ENCODE measurements at places on chromosomes 7 and 10.
A peak's percentile ranks its signal among the peaks of the same experiment; 100 is the strongest.

- H3K27me3 ChIP-seq, result no peaks in the 10 kb centered on the region
- no peak overlapping the region for H3K4me3 ChIP-seq
- H3K36me3 ChIP-seq, result peaks cover 3% of the 10 kb centered on the region
- no peak for DNase-seq
- no peaks in the 10 kb centered on the region for H3K4me1 ChIP-seq
Measured at GRCh38 chr10:131777162-131777561, 123.6 kb upstream of the PPP2R2D start.

DNA sequence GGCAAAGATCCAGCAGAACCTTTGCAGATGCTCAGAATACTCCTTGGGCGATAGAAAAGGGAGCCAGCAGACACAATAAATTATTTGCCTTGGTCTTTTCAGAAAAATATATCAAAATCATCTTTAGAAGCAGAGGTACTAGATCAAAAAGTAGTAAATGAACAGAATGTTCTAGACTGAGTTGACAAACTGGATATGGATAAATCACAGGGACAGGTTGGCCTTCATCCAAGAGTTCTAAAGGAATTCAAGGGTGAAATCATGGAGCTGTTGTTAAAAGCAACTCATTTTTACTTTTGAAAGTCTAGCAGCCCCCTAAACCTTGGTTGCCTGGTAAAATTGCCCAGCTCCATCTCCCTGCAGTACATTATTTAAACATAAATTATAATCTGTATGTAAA, 99.1 kb downstream of the PLCE1 start:
- H3K36me3 ChIP-seq, result no peaks in the 10 kb centered on the region
- no peak overlapping the region for H3K27ac ChIP-seq
- peaks cover 6% of the 10 kb centered on the region for H3K27me3 ChIP-seq
- H3K4me1 ChIP-seq, result no peaks in the 10 kb centered on the region
- H3K4me3 ChIP-seq, result no peak overlapping the region

GRCh38 chr7:155293721-155294510, 3.8 kb upstream of the INSIG1 start:
- no peak for DNase-seq
- peaks cover 39% of the 10 kb centered on the region for H3K4me1 ChIP-seq
- H3K4me3 ChIP-seq, result no peak overlapping the region
- no peak overlapping the region for H3K27ac ChIP-seq

- H3K4me1 ChIP-seq, result peaks cover under 1% of the 10 kb centered on the region
- no peak overlapping the region for H3K27ac ChIP-seq
- no peak for DNase-seq
- H3K36me3 ChIP-seq, result no peaks in the 10 kb centered on the region
Measured at GRCh38 chr7:120164-120991, 72.0 kb upstream of the FAM20C start.

GRCh38 chr7:98038321-98038720, 48.3 kb upstream of the OCM2 start:
- H3K4me3 ChIP-seq, result no peak overlapping the region
- H3K36me3 ChIP-seq, result no peaks in the 10 kb centered on the region
- peaks cover 2% of the 10 kb centered on the region for H3K27me3 ChIP-seq
- no peaks in the 10 kb centered on the region for H3K4me1 ChIP-seq

DNA sequence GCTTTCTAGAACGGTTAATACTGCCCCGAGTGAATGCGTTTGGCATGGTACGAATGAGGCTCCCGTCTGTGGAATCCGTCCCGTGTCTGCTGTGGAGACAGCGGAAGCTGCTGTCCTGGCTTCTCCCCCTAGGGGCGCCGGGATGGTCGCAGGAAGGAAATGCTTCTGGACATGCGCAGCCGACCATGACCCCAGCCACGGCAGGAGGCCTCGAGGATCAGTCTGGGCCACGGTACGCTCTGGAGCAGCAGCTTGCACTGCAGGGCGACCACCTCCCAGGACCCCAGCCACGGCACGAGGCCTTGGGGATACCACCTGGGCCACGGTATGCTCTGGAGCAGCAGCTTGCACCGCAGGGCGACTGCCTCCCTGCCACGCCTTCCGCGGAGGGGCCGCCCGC, 107.9 kb downstream of the CYTH3 start:
- H3K27me3 ChIP-seq, result no peaks in the 10 kb centered on the region
- no peak overlapping the region for H3K27ac ChIP-seq
- no peak overlapping the region for H3K4me3 ChIP-seq
- H3K36me3 ChIP-seq, result peaks cover 12% of the 10 kb centered on the region

- peak overlapping the region; percentile 42 for H3K27ac ChIP-seq
- H3K27me3 ChIP-seq, result no peaks in the 10 kb centered on the region
- no peak for DNase-seq
Measured at GRCh38 chr7:141593134-141593533, 41.9 kb downstream of the AGK start.

- no peak overlapping the region for H3K27ac ChIP-seq
- no peak overlapping the region for H3K4me3 ChIP-seq
- no peaks in the 10 kb centered on the region for H3K4me1 ChIP-seq
- H3K27me3 ChIP-seq, result no peaks in the 10 kb centered on the region
- no peak for DNase-seq
Measured at GRCh38 chr7:152568972-152569371, 107.0 kb downstream of the XRCC2 start.

DNA sequence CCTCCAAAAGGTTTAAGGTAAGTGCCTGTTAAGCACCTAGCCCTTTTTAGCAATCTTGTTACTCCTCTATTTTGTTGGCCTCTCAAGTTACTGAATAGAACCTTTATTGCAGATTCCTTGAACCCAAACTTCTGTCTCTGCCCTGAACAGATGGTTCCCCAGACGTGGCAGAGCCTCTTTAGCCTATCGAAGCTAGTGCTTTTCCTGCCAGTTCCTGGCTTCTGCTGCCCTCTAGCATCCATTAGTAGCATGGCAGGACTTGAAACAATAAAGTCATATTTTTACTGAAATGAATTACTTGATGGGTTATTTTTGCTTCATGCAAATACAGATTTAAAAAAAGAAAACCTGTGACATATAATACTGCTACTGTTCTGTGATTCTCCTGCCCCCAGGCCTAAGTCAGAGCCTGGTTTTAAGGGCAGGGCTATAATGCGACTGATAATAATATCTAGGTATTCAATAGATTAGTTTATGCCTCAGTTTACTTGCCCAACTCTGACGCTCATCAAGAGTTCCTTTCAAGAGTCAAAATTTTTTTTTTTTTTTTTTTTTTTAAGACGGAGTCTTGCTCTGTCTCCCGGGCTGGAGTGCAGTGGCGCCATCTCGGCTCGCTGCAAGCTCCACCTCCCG, 84.3 kb upstream of the PHF14 start:
- H3K4me1 ChIP-seq, result peaks cover 7% of the 10 kb centered on the region
- peak; percentile 77 for DNase-seq
- no peaks in the 10 kb centered on the region for H3K36me3 ChIP-seq

GRCh38 chr7:84200859-84201258, 6.3 kb upstream of the SEMA3A start:
- no peak overlapping the region for H3K4me3 ChIP-seq
- H3K4me1 ChIP-seq, result peaks cover 6% of the 10 kb centered on the region
- no peaks in the 10 kb centered on the region for H3K36me3 ChIP-seq

DNA sequence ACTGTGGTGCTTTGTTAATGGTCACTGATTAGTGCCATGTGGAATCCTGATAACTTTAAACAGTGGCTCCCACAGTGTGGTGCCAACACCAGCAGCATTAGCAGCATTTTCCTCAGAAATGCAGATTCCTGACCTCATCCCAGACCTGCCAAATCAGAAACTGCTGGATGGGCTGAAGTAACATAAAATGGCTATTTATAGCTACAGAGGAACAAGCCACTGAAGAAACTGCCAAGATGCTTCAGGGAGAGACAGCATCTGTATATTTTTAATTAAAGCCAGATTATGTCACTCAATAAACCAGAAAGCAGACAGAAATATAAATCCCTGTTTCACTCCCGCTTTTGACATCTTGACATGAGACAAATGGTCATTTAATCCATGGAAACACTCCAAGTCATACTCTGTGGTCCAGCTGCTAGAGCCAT, 178.5 kb downstream of the AMPH start:
- H3K4me1 ChIP-seq, result no peaks in the 10 kb centered on the region
- H3K27ac ChIP-seq, result no peak overlapping the region
- no peak overlapping the region for H3K4me3 ChIP-seq

- no peaks in the 10 kb centered on the region for H3K36me3 ChIP-seq
- no peak overlapping the region for H3K4me3 ChIP-seq
- H3K4me1 ChIP-seq, result no peaks in the 10 kb centered on the region
- peaks cover 5% of the 10 kb centered on the region for H3K27me3 ChIP-seq
Measured at GRCh38 chr10:118607768-118608354, 12.4 kb upstream of the PRLHR start.

GRCh38 chr10:102133373-102134195, 744 bp downstream of the PPRC1 start:
- peak; percentile 86 for DNase-seq
- peaks cover 33% of the 10 kb centered on the region for H3K4me1 ChIP-seq
- H3K27ac ChIP-seq, result peak overlapping the region; percentile 100
- no peaks in the 10 kb centered on the region for H3K27me3 ChIP-seq
- peaks cover 39% of the 10 kb centered on the region for H3K36me3 ChIP-seq
- peak overlapping the region; percentile 97 for H3K4me3 ChIP-seq

- H3K4me1 ChIP-seq, result peaks cover 2% of the 10 kb centered on the region
- DNase-seq, result peak; percentile 89
- H3K4me3 ChIP-seq, result no peak overlapping the region
- H3K36me3 ChIP-seq, result no peaks in the 10 kb centered on the region
Measured at GRCh38 chr10:109978481-109978880, 29.3 kb upstream of the ADD3 start.

GRCh38 chr7:149761307-149761706, 12.1 kb downstream of the ZNF467 start:
- H3K27ac ChIP-seq, result no peak overlapping the region
- no peaks in the 10 kb centered on the region for H3K4me1 ChIP-seq
- H3K36me3 ChIP-seq, result no peaks in the 10 kb centered on the region
- H3K27me3 ChIP-seq, result no peaks in the 10 kb centered on the region
- no peak for DNase-seq

DNA sequence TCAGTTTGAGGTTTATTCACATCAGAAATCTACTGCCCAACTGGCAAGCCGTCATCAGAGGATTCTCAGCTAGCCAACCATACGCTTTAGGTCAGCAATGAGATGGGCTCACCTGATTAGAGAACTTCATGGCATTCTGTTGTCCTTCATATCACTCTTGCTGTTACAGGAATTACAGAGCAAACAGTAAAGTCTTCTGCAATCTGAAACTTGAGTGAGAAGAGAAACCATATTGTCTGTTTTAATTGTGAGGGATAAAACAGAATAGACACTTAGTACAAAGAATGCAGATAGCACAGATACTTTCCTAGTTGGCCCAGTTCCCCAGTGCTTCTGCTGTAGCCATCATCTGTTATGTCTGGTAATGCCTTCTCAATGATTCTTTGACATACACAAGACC, 366.6 kb downstream of the EXOC4 start:
- no peaks in the 10 kb centered on the region for H3K27me3 ChIP-seq
- H3K4me1 ChIP-seq, result no peaks in the 10 kb centered on the region
- no peaks in the 10 kb centered on the region for H3K36me3 ChIP-seq
- H3K4me3 ChIP-seq, result no peak overlapping the region
- no peak overlapping the region for H3K27ac ChIP-seq
- no peak for DNase-seq

DNA sequence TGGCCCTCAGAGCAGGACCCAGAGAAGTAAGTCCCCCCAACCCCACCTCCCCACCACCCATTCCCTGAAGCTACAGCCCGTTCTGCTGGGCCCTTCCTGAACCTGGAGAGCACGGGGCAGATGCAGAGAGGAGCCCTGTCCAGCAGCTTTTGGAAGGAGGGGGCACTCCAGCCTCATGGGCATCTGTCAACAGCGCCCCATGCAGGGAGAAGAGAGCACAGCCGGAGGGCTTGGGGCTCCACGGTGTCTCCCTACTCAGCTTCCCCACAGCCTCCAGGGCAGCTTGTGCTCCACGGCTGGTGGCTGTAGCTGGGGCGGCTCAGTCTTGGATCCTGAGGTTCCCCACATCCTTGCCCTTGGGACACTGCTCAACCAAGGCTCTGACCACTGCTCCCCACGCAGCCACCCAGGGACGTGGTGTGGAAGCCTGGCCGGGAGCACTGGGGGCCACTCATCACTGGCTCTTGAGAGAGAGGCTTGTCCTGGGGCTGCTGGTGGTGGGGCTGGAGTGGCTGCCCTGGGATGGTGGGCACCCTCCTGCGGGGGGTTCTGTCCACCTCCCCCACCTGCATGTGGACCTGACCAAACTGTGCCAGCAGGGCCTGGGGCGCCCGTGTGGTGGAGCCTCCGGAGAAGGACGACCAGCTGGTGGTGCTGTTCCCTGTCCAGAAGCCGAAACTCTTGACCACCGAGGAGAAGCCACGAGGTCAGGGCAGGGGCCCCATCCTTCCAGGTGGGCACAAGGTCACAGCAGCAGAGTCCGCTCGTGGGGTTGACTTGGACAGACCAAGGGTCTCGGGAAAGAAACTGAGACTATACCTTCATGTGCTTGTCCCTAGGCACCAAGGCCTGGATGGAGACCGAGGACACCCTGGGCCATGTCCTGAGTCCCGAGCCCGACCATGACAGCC, 4.5 kb downstream of the PRAP1 start:
- peaks cover 3% of the 10 kb centered on the region for H3K36me3 ChIP-seq
- no peaks in the 10 kb centered on the region for H3K27me3 ChIP-seq
- no peak for DNase-seq
- H3K4me1 ChIP-seq, result no peaks in the 10 kb centered on the region
- no peak overlapping the region for H3K4me3 ChIP-seq
- no peak overlapping the region for H3K27ac ChIP-seq

GRCh38 chr10:31515819-31516402, 196.9 kb downstream of the ZEB1 start:
- H3K4me3 ChIP-seq, result no peak overlapping the region
- peaks cover 40% of the 10 kb centered on the region for H3K36me3 ChIP-seq
- peaks cover 3% of the 10 kb centered on the region for H3K4me1 ChIP-seq
- no peak overlapping the region for H3K27ac ChIP-seq
- DNase-seq, result no peak

DNA sequence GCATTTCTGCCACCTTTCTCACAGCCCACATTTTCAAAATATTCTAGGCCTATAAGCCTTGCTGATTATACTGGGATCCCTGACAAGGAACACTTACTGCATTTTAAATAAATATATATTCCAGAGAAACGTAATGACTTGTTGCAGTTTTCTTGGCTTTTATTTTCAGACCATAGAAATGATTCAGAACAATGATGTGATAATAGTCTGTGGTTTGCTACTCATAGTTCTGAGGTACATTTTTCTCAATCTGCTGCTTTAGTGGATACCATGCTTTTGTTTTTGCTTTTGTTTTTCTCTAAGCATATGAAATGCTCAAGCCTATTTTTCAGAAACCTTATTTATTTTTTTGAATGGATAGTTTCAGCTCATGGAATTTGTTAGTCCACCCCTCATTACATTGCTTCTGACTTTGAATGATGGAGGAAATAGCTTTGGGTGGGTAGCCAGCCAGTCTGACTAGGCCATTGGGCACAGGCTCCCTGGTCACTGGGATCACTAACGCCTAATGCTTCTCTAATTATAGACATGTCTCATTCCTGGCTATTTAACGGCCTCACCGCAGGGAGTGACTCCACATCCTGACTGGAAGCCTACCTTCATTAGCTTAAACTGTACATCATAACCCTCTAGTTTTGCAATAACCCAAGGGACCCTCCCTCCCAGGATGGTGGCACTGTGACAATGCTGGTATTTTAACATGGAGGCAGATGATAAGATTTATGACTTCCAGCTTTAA, 66.1 kb downstream of the MBL2 start:
- no peak overlapping the region for H3K27ac ChIP-seq
- no peak for DNase-seq
- H3K4me3 ChIP-seq, result no peak overlapping the region
- H3K4me1 ChIP-seq, result no peaks in the 10 kb centered on the region

Data from activated CD4-positive, alpha-beta T cell treated with anti-CD3 and anti-CD28 coated beads, Interleukin-2, amount 10 ng/mL, durations not matched to agents 24 days and 14 days (primary cell).